ENCODE measurements at places on chromosomes 7 and 10.

DNA sequence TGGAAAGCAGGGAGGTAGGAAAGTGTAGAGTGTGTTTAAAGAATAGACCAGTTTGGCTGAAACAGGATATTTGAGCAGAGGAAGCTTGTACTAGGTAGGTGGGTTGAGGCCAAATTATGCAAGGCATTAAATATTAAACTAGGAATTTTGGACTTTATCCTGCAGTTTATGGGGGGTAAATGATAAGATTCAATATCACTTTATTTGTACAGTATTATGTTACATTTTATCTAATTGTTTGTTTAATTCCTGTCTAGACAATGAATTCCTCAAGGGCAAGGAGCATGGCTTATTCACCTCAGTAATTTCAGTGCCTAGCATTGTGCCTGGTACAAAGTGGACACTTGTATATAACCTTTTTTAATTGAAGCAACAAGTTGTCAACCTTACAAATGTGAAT is 125.9 kb downstream of the CFTR start:
- DNase-seq, result no peak

DNA sequence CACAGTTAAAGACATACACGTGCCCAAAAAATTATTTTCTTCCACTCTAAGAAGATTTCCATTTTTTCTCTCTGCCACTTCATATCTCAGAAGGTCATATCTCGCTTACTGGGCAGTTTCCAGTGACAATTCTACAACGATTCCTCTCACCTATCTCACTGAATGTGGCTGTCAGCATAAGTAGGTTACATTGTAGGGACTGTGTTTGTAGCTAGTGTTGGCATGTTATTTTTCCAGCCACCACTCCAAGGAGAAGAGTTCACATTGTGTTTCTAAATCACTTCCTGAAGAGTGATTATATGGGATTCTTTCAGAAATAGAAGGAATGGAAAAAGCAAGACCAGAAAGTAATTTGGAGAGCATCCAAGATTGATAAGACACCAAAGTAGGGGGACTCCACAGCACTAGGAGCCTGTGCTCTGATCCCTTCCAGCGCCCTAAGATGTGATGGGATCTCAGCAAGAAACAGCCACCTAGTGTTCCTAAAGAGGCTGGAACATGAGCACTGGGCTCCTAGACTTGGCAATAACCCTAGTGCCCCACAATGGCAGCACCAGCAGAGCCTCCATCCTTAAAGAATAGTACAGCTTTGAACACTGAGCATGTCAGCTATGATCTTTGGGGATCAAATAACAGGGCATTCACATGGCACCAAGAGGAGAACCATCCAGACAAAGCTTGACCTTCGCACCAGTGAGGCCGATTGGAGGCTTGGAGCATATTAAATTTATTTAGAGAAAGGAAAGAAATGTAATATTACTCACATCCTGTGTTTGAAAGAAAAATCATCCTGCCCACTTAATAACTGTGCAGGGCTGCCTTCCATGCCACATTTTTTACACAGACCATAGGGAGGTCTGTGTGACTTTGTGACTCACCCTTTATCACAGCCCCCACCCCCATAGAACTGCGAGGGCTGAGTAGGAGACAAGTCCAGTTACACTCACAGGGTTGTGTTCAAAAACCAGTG is 51.8 kb downstream of the CAV1 start:
- no peak for DNase-seq

DNA sequence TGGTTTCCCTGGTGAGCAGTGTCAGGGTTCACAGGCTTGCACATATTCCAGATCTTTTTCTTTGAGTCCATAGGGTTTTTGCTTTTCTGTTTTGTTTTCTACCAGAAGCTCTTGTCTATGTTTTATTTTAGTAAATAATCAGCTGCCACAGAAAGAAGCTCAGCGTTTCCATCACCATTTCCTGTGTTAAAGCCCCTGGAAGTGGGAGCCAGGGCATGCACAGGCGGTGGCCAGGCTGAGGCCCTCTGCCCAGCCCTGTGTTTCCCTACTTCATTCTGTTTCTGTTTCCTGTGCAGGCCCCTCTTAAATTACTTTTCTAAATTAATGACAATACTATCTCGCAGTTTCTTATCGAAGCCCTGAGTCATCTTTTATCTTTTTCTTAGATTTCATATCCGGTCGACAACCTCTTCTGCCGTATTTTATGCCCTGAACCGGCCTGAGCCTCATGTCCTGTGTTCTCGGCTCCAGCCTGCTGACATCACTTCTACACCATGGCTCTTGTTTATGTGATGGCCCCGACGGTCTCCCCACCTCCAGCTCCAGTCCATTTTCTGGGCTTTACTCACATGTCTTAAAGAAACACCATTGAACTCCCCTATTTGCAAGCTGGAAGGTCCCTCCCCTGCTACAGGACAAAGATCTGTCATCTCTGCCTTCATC is 442.2 kb downstream of the TCERG1L start:
- DNase-seq, result no peak

DNA sequence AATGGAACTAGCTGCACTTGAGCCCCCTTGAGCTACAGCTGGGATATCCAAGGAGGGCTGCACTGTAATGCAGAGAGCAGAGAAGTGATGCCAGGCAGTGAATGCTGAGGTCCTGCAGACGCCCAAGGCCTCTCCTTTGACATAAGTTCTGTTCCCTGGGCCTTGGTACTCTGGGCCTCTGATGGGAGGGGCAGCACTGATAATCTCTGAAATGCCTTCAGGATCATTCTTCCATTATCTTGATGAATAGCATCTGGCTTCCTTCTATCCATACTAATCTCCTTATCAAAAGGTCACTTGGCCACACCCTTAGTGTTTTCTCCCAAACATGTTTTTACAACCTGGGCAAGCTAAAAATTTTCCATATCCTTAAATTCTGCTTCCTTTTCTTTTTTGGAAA is 6.9 kb downstream of the GRB10 start:
- DNase-seq, result no peak

All from stimulated activated CD4-positive, alpha-beta T cell treated with anti-CD3 and anti-CD28 coated beads, TNF-alpha, amount 100 ng/mL, for 1 hour (primary cell).